Effector memory CD8-positive, alpha-beta T cell (primary cell): ENCODE measurements at places on chromosomes 2 and 18.

- no peak for DNase-seq
Observed at GRCh38 chr2:222450021-222450420, 25.7 kb downstream of the SGPP2 start.

- no peak for DNase-seq
Observed at GRCh38 chr2:95761556-95761955, 169.8 kb downstream of the TRIM43 start.

- no peak for DNase-seq
Observed at GRCh38 chr18:78703291-78703690, 276.3 kb upstream of the SALL3 start.

- DNase-seq: no peak
Observed at GRCh38 chr18:70273021-70273420, 15.8 kb upstream of the SOCS6 start.

DNA sequence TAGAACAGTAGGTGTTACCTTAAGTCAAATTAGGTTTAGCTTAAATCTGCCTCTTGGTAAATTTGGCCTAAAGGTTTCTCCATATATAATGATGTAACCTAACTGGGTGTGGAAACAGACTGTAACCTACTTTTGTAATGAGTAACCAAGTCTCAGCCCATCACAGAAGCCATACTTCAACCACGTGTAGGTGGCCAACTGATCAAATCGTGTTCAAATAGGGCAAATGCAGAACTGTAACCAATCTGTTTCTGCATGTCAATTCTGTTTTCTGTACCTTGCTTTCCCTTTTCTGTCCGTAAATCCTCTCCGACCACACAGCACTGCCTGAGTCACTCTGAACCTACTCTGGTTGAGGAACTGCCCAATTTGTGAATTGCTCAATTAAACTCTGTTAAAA, 34.0 kb upstream of the PLA2R1 start:
- DNase-seq: no peak

DNA sequence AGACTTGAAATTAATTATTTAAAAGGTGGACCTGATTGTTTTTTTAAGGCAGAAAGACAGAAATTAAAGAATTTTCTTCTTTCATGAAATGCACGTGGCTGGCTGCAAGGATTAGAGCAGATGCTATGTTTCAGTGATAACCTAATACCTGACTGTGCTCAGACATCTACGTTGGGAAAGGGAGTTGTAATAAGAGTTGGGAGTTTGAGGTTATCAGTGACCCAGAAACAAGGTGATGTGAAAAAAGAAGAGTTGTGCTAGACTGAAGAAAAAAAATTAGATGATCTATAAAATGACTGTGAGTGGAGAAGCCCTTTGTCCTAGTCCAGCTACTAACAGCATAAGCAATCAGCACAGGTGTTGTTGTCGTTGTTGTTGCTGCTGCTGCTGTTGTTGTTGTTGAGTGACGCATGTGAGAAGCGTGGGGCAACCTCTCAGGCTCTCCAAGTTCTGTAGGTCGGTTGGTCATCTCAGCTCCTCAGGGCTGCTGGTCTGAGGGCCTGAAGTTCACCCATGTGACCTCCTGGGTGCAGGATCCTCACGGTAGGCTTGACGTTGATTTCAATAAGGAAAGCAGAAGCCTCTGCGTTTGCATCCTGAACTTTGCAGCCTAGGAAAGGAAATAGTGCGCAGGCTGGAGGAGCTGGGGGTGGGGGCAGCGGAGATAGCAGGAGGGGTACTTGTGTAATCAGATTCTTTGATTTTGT, 7.6 kb downstream of the POU3F3 start:
- DNase-seq: no peak

GRCh38 chr18:22348521-22349316, 69.0 kb downstream of the CTAGE1 start:
- DNase-seq: no peak

GRCh38 chr2:152566728-152567069, 150.6 kb downstream of the PRPF40A start:
- no peak for DNase-seq

DNA sequence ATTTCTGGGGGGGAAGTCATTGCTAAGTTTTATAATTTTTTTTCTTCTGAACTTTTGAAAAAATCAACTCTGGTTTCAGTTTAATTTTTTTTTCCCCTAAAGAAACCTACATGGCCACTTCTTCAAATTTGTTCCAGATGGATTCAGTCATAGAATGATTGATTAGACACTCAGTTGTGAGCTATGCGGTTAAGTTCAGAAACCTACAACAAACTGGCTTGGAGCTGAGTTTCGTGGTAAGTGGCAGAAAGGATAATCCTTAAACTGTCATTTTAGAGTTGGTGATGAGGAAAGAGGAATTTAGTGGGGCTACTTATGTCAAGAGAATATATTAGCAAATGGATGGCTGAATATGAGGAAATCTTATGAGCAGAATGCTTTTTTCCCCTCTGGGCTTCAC, 23.7 kb downstream of the EFEMP1 start:
- DNase-seq: no peak

DNA sequence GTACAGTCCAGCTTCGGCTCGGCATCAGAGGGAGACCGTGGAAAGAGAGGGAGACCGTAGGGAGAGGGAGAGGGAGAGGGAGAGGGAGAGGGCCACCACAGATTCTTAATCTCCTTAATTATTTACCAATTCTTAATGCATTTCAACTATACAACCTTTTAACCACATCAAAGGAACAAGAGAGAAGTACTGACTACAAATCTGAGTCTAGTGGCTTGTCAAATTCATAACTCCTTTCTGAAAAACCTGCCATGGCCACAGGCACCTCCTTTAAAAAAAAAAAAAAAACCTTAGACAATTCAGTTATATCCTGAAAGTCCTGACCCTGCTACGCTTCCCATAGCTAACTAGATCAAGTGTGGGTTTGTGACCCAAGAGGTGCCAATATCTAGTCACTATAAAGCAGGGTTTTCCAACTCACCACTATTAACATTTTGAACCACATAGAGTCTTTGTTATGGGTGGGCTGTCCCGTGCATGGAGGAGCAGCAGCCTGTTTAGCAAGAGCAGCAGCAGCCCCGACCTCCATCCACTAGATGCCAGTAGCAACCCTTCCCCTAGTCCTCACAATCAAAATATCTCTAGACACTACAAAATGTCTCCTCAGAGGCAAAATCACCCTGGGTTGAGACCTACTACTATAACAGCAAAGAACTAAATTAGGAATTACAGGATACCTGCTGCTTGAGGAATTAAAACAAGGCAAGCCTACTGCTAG, 6.8 kb downstream of the ESCO1 start:
- no peak for DNase-seq

DNA sequence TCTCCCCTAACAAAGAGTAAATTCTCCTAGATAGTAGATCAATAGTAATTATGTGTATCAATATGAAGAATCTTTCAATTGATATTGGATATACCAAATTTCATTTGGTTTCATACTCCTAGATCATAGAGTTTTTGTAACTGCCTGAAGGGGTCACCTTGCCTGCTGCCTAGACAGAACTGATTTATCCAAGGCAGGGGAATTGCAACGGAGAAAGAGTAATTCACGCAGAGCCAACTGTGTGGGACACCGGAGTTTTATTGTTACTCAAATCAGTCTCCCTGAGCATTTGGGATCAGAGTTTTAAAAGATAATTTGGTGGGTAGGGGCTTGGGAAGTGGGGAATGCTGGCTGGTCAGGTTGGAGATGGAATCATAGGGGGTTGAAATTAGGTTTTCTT, 92.2 kb upstream of the SLC8A1 start:
- no peak for DNase-seq

GRCh38 chr2:196801674-196802261, 2.3 kb upstream of the GTF3C3 start:
- no peak for DNase-seq

DNA sequence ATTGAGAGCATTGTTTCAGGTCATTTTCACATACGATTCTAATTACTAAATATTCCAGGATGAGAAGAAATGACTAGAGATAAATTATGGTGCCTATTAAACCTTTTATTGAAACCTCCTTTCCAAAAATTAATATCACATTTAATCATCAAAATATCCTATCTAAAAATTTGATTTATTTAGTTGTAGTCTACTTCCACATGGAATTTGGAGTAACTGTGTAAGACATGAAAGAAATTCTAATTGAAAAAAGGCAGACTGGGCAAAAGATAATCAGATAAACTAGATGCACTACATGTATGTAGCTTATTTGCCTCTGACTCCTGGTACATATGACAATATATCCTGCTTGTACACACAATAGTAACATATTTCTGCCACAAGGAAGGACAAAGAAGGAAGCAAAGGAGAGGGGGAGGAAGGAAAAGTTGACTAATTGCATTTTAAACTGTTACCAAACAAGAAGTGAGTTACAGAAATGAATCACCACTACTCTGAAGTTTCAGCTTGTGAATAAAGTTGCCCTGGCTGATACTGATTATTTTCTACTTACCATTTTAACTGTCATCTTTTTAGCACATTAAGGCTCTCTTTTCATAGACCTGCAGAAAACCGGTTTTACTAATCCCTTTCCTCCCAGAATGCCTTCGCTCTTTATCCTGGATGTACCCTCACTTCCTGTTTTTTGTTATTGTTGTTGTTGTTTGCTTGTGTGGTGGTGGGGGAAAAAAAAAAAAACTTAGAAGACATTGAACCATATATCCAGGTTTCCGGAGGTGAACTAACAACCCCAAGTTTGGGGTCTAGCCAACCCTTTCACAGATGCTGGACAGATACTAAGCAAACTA, 28.4 kb downstream of the NRXN1 start:
- DNase-seq: no peak

DNA sequence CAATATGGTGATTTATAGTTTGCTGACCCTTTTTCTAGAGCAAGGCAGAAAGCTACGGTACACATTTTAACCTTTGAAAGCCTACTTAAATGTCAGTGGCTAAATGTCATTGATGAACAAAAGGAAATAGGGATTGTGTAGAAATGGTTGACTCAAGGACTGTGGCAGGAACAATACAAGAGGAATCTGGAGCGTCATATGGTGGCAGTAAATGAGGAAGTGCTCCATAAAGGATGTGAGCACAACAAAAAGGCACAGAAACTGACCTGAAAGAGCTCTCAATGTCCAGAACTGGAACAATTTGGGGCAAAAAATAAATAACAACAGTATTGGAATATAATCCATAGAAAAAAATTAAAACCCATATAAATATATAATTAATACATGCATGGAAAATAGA, 443.9 kb upstream of the VRK2 start:
- no peak for DNase-seq

- DNase-seq: no peak
Observed at GRCh38 chr2:23614701-23615100, 229.7 kb downstream of the KLHL29 start.

GRCh38 chr2:71877636-71878035, 270.0 kb downstream of the CYP26B1 start:
- DNase-seq: no peak

DNA sequence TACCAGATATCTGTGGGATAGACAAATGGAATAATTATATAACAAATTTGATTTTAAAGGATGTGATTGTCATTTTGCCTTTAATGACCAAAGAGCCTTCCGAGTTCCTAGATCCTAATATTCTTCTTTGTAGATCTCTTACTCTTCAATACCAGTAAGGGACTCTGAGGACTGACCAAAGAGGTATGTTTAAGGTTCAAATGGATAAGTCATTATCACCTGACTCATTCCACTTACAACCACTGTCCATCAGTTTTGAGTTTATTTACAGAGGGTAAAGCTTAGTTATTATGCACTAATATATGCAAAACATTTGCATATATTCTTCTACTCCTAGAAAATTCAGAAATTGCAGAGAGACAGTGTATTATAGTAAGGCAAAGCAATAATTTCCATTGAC, 62.7 kb downstream of the CCDC148 start:
- no peak for DNase-seq

GRCh38 chr2:25787020-25787419, 91.3 kb downstream of the ASXL2 start:
- no peak for DNase-seq

- no peak for DNase-seq
Observed at GRCh38 chr2:136179602-136179975, 61.6 kb upstream of the CXCR4 start.

GRCh38 chr2:58871469-58872142, 630.5 kb upstream of the FANCL start:
- no peak for DNase-seq

DNA sequence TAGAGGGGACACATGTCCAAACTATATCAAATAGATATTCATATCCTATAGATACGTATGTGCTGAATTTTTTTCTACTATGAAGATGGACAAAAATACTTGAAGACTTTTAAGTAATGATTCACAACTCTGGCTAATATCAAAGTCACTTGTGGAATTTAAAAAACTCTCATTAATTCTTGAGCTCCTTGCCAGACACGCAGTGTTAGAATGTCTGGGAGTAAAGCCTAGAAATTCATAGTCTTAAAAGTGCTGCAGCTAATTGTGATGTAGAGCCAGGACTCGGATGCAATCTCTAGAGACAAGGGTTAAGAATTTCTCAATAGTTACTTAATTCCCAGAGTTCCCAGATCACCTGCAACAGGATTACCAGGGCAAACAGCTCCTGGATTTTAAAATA, 107.4 kb downstream of the ARL6IP6 start:
- no peak for DNase-seq

DNA sequence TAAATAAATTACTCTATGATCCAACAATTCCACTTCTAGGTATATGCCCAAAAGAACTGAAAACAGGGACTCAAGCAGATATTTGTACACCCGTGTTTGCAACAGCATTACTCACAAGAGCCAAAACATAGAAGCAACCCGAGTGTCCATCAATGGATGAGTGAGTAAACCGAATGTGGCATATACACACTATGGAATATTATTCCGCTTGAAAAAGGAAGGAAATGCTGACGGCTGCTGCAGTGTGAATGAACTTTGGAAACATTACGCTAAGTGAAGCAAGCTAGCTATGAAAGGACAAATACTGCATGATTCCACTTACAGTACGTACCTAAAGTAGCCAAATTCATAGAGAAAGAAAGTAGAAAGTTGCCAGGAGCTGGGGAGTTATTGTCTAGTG, 32.2 kb downstream of the MREG start:
- DNase-seq: no peak

DNA sequence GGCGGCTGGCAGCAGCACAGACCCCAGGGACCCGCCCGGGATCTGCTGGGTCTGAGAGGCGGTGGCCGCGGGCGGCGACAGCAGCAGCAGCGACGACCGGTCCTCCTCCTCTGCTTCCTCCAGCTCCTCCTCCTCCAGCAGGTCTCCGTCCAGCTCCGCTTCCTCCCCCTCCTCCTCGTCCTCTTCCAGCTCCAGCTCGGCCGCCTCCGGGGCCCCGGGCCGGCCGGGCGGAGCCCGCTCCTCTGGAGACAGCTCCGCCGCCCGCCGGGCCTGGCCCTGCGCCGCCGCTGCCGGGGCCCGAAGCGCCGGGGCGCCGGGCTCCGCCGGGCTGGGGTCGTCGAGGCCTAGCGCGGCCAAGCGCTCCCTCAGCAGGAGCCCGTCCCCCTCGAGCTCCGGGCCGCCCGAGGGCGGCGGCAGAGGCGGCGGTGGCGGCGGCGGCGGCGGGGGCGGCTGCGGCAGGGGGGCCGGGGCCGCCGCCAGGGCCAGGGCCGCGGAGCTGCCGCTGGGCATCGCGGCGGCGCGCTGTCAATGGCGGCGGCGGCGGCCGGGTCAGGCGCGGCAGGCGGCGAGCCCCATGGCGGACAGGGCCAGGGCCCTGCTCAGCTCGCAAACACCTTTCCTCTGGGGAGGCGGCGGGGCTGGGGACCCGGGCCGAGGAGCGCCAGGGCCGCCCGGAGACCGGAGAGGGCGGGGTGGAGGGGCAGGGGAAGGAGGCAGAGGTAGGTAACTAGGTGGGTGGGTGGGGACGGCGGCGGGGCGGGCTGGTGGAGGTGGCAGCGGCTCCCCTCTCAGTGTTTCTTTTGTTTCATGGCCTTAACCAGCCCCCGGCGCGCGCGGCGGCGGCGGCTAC, 445 bp downstream of the MEX3C start:
- no peak for DNase-seq
